Dermis blood vessel endothelial cell (primary cell): ENCODE measurements at places on chromosomes 1 and 21.

- no peak for DNase-seq
Measured at GRCh38 chr1:75797606-75798216, 1.0 kb downstream of the MSH4 start.

DNA sequence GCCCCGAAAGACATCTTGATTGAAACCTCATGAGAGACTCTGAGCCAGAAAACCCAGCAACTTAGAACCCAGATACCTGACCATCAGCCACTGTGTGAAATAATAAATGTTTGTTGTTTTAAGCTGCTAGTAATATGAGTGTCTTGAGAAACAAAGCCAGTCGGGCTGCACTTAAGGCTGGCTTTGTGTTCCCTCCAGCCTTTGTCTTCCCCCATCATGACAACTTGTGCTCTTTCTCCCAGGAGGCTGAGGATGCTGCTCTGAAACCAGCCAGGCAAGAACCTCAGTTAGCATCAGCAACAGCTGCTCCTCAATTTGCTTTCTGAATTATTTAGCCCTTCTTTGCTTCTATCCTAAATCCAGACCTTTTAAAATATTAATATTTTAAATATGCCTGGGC, 78.2 kb downstream of the SLC16A1 start:
- no peak for DNase-seq

DNA sequence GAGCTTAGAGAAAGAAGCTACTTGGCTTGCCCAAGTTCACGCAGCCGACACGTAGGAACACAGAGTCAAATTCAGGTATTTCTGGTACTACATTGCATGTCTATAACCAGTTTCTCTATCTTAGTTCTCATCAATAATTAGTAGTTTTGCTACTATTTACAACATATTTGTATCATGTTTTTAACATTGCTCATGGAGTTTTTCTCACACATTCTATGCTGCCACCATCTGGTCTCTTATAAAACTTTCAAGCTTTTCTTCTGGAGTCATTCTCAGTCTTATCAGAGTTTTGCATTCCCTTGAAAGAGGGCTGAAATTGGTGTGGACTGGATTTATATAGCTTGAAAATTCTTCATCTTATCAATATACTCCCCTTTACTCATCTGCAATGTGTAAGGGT, 118.8 kb upstream of the PALMD start:
- peak; percentile 50 for DNase-seq

- DNase-seq: no peak
Measured at GRCh38 chr1:152186556-152187285, 27.7 kb upstream of the RPTN start.

GRCh38 chr1:67752306-67752705, 67.3 kb downstream of the GADD45A start:
- DNase-seq: peak; percentile 80

DNA sequence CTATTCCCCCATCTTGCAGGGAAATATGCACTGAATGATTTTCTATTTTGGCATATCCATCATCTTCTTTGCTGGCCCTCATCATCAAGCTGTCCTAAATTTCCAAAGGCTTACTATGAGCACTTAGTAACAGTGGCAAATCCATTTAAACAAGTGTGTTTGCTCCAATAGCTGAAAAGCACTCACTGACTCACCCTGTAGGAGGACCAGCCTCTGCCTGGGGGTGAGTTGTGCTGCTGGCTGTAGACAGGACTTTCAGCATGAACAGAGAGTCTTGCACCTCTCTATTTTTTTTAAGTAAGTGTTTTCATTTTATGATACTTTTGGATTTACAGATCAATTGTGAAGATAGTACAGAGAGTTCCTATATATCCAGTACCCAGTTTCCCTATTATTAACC, 97.3 kb downstream of the SLC35F3 start:
- no peak for DNase-seq

DNA sequence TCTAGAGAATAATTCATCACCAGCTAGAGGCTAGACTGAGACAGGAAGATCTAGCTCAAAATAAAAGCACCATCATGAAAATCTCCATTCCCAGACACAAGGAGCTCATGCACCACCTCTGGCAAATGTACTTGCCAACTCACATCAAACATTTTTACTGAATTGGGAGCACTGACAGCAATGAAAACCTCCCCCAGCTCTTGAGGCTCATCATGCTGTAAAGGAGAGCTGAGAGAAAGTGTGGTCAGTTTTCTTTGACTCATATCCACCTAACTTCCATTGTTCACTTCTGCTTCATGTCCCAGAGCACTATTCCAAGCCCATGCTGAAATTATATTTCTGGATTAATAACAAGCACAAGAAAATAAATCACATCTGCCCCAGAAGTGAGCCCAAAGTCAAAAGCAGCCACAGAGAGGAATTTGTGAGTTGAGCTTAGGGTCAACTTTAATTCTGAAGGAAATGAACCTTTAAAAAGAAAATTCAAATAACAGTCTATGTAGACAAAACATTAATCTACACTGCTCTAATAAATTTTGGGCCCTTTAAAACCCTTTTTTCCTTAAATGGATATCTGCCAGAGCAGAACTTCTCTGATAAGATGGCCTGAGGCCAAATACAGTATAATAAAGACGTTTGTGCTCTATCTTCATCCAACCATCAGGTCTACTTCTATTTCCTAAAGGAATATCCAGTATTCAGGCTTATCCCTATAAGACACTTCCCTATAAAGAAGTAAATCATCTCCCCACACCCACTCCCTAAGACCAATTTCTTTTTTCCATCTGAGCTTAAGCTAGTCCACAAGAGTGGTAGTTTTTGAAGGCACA, 85.9 kb upstream of the ADAM30 start:
- DNase-seq: no peak

GRCh38 chr1:209657140-209657879, 5.1 kb upstream of the LAMB3 start:
- DNase-seq: peak; percentile 60

GRCh38 chr1:197210426-197210825, 57.6 kb upstream of the CRB1 start:
- no peak for DNase-seq
